ENCODE measurements at places on chromosomes 4 and X. TPM values are rescaled to one million over a fixed set of nuclear protein-coding genes. Genes with fewer than 3 reads are reported as not detected.

The G3BP2 gene
- 407 TPM for total RNA-seq

The CCNB3 gene
- 0.82 TPM for total RNA-seq

The HTN3 gene
- not detected for total RNA-seq

The GAGE12H gene
- total RNA-seq: not detected

The BMX gene
- 0.90 TPM for total RNA-seq

The DMRTC1B gene
- total RNA-seq: not detected

The RIBC1 gene
- total RNA-seq: 1.6 TPM

The NXF2 gene
- not detected for total RNA-seq

The ODAPH gene
- total RNA-seq: not detected

The PRAF2 gene
- total RNA-seq: 2.6 TPM

The ATOH1 gene
- not detected for total RNA-seq

The FAM149A gene
- 10.8 TPM for total RNA-seq

The CCNA2 gene
- 63.9 TPM for total RNA-seq

The SRD5A3 gene
- 22.2 TPM for total RNA-seq

The SASH3 gene
- not detected for total RNA-seq

The STK32B gene
- total RNA-seq: 5.3 TPM

The ALG13 gene
- 56.5 TPM for total RNA-seq

The VCX3A gene
- not detected for total RNA-seq

The SMR3B gene
- not detected for total RNA-seq

The OPHN1 gene
- 9.4 TPM for total RNA-seq

The SUV39H1 gene
- 5.1 TPM for total RNA-seq

The DSPP gene
- total RNA-seq: not detected

The MAGEA4 gene
- total RNA-seq: not detected

The MEPE gene
- not detected for total RNA-seq
